ENCODE measurements at places on chromosomes 1 and 21.
A peak's percentile ranks its signal among the peaks of the same experiment; 100 is the strongest.

DNA sequence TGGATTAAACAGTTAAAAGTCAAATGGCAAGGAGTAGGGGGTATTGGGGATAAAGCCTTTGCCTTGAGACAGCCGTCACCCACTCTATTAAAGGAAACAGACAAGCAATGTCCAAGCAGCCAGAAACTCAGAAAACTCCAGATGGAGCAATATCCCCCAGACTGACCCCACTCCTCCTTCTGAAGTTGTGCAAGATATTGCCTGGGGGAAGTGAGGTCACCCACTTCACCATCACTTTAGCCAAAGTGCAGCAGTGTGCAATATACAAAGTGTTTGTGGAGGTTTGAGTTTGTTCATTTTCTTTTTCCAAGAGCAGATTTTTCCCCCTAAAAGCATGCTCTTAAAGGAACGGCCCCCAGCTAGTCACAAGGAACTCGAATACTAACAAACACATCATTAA, 125.1 kb downstream of the ETS2 start:
- DNase-seq: no peak

GRCh38 chr1:167984886-167985489, 48.1 kb upstream of the MPC2 start:
- DNase-seq: no peak

DNA sequence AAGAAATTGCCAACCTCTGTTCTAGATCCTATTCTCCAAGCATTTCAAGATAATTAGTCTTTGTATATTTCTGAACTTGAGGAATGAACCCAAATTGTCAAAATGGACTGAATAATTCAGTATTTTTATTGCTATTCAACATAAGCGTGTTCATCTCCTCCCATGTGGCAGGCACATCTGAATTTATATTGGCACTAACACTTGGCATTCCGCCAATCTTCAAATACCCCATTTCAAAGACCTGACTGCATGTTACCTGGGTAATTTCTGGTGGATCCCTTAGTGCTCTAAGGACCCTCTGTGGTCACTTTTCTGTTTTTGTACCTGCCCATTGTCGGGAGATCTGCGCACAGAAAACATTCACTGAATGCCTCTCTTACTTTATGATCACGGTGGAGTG, 66.6 kb downstream of the BACE2 start:
- no peak for DNase-seq

DNA sequence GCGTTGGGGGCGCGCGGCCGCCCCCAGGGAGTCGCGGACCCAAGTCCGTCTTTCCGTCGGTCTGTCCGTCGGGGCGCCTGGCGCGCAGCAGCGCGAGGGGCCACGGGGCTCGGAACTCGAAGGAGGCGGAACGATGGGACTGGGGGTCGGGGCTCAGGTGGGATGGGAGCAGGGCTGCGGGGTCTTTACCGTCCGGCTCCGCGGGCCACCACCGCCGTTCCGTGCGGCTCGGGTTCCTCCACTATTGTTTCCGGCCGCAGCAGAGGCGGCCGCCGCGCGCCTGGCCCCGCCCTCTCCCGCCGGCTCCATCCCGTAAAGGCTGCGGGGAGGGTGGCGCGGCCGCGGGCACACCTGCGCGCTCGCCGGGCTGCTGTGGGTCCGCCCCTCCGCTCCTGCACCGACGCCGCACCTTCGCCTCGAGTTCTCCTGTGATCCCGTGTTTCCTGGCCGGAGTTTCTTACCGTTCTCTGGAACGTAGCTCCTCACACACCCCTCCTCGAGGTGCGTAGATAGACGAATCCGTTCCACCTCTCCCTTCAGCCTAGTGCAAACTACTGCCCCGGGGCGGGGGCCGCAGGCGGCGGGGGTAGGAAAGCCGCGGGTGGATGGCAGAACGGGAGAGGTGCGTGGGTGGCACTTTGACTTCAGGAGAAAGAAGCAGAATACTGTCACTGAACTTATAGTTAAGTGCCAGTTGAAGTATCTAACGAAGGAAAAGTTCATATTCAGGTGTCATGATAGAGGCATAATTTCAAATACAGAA, at the start of gene C21orf91:
C21orf91 (minus strand) TSS at position 243 of the 763 bp plus-strand sequence. CDS start 1,038 bp downstream, outside the sequence.
- DNase-seq: peak; percentile 44

GRCh38 chr1:214958486-214958885, 124.1 kb upstream of the KCNK2 start:
- no peak for DNase-seq

- DNase-seq: no peak
Measured at GRCh38 chr1:41775956-41776585, 142.7 kb downstream of the HIVEP3 start.

- no peak for DNase-seq
Measured at GRCh38 chr1:24152631-24153494, 9.9 kb upstream of the IL22RA1 start.

DNA sequence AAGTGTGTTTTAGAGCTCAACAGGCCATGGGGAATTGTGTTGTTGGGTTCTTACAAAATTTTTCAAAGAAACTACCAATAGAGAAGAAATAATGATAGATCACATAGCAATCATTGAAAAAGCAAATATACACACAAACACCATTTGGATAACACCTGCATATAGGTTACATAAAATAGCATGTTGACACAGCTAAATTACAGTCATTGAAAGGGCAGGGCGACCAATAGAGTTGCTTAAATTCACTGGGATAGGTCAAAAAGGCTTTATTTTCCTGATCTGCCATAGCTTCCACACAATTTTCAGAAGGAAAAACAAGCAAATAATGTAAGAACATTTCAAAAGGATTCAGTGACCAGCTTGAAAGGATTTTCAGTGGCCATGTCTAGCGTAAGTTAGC, 57.9 kb upstream of the FGGY start:
- no peak for DNase-seq

DNA sequence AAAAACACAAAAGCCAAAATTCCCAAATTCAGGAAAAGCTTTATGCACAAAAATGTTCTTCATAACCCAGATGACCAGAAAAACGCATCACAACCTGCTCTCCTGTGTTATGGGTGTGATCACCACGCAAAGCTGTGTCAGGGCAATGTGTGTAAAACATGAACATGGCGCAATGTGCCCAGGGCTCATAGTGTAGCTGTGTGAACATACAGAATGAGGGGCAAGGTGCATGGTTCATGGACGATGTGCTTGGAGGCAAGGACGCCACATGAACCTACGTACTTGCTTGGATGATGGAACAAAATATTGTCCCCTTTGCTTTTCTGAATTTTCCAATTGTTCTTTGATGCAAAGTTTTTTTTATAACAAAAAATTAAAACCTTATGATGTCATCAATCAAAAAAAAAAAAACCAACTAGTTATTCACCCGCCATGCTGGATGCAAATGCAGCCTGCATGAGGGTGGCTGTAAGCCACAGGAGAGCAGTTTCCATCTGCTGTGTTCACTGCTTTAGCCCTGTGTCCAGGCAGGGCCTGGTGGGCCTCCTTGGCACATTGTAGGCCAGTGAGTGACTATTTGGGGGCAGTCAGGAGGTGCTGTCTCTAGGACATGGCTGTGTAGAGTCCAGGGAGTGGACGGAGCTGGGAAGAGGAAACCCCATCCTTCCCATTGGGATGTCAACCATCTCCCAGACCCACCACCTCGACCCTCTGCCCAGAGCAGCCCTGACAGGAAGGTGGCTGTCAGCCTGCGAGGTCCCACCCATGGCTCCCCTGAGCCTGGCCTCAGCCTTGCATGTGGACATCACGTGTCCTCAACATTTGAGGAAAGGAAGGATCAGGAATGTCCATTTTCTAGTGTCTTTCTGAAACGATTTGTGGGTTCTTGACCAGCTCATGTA, 13.6 kb downstream of the KRTAP10-1 start:
- no peak for DNase-seq

DNA sequence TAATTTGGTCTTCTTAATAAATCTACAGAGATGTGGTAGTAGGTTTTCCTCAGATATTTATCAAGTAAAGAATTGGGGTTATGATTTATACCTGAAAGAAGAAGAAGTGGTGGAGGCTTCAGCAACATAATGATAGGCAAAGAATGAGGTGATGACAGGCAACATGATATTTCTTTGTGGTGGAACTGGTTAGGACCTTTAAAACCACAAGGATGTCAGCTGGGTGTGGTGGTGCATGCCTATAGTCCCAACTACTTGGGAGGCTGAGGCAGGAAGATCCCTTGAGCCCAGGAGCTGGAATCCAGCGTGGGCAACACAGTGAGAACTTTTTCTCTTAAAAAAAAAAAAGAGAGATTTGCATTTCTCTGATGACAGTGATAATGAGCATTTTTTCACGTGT, 34.1 kb upstream of the COL11A1 start:
- DNase-seq: no peak

- DNase-seq: no peak
Measured at GRCh38 chr1:229162825-229163515, 107.9 kb upstream of the RAB4A start.

- peak; percentile 24 for DNase-seq
Measured at GRCh38 chr1:94863919-94864318, 43.8 kb downstream of the SLC44A3 start.

DNA sequence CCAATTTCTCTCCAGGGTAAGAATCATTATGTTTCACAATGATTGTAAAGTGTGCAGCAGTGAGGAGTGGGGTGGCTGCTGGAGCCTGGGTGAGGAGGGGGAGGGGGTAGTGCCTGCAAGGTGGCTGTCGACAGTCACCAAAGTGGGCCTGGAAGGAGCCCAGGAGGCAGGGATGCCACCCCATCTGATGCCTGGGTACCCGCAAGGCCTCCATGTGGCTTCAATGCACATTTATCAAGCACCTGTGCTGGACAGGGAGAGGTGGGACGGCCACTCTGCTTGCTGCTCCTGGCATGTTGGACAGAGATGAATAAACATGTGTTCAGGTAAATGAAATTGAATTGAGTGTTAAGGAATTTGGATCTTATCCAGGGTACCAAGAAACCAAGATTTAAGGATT, 78.8 kb upstream of the DISP3 start:
- DNase-seq: no peak

DNA sequence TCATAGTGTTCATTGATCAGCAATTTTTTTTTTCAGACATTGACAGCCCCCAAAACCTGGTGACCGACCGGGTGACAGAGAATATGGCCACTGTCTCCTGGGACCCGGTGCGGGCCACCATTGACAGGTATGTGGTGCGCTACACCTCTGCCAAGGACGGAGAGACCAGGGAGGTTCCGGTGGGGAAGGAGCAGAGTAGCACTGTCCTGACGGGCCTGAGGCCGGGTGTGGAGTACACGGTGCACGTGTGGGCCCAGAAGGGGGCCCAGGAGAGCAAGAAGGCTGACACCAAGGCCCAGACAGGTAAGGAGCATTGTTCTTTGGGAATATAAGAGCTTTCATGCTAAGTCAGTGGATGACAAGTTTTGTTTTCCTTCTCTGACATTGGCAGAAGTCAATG, 49.3 kb downstream of the TNN start:
- no peak for DNase-seq

All from SW 1271 (cell line).